ENCODE measurements at places on chromosomes 6 and 20.

- no peak for DNase-seq
These were observed 2.4 kb upstream of the HLA-F start for GRCh38 chr6:29720863-29721262.

DNA sequence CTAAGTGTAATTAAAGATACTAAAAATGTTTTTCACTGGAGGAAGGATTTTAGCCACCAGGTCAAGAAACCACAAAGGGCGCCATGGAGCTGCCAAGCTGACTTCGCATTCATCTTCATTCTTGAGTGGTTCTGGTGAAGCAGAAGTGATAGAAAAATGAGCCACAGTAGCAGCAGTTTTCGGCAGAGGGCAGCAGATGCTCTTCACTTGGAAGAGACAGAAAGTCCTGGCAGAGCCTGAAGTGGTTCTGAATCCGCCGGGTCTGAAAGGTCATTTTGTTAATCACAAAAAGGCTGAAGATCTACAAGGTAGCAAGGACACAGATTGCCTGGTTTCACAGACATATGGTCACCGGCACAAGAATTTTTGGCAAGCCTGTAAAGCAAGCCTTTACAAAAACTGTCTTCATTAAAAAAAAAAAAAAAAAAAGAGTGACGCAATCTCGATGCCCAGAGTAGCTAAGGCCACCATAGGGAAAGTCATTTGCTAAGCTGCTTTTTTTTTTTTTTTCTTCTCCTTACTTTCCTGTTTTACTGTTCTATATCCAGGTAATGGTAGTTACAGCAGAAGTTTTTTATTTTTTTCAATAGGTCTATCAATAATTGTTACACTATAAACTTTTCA lies 345.1 kb upstream of the AGPAT4 start:
- no peak for DNase-seq

DNA sequence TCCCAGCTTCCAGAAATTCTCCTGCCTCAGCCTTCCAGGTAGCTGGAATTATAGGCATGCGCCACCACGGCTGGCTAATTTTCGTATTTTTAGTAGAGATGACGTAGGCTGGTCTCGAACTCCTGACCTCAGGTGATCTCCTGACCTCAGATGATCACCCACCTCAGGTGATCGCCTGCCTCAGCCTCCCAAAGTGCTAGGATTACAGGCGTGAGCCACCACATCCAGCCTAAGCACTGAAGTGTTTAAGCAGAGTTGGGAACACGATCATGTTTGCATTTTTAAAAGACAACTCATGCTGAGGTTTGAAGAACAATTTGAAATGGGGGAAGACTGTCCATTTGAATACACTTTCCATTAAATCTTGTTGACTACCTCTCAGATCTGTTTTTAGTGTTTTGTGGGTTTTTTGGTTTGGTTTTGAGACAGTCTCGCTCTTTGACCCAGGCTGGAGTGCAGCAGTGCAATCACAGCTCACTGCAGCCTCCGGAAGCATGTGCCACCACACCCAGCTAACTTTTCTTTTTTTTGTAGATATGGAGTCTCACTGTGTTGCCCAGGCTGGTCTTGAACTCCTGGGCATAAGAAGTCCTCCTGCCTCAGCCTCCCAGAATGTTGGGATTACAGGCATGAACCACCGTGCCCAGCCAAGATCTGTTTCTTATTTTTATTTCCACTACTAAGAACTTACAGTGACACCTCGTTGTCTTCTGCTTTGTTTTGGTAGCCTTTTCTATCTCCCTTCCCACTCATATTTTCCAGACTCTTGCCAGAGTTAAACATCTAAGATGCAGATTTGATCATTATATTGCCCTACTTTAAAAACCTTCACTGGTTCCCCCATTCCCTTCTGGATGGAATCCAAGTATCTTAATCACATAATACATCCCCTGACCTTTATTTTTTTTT lies 5.5 kb downstream of the CASP8AP2 start:
- DNase-seq = no peak

DNA sequence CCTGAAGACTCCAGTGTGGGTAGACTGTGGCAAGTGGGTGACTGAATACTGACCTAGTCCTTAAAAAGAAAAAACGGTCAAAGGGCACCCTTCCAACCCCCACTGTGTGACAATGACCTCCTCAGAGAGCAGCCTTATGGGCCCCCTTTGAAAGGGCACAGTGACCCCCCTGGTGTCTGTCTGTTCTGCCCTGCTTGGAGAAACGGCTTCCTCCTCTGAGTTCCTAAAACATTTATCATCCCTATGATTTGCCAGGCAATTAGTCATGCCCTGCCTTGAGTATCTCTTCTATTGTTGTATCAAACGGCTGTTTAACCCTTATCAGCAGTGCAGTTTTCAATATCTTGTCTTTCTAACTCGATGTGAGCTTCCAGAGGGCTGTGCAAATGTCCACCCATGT lies 21.0 kb upstream of the STX16 start:
- DNase-seq = no peak

- DNase-seq = no peak
These were observed 24.9 kb upstream of the SULF2 start for GRCh38 chr20:47810116-47810677.

DNA sequence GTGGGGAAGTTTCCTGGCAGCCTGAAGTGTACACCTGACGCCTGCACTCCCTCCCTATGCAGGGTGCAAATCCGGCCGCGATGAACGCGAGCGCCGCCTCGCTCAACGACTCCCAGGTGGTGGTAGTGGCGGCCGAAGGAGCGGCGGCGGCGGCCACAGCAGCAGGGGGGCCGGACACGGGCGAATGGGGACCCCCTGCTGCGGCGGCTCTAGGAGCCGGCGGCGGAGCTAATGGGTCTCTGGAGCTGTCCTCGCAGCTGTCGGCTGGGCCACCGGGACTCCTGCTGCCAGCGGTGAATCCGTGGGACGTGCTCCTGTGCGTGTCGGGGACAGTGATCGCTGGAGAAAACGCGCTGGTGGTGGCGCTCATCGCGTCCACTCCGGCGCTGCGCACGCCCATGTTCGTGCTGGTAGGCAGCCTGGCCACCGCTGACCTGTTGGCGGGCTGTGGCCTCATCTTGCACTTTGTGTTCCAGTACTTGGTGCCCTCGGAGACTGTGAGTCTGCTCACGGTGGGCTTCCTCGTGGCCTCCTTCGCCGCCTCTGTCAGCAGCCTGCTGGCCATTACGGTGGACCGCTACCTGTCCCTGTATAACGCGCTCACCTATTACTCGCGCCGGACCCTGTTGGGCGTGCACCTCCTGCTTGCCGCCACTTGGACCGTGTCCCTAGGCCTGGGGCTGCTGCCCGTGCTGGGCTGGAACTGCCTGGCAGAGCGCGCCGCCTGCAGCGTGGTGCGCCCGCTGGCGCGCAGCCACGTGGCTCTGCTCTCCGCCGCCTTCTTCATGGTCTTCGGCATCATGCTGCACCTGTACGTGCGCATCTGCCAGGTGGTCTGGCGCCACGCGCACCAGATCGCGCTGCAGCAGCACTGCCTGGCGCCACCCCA lies 1.2 kb downstream of the GPR6 start:
- DNase-seq = no peak

GRCh38 chr6:36242626-36243025 lies 27.2 kb upstream of the PNPLA1 start:
- DNase-seq = no peak

DNA sequence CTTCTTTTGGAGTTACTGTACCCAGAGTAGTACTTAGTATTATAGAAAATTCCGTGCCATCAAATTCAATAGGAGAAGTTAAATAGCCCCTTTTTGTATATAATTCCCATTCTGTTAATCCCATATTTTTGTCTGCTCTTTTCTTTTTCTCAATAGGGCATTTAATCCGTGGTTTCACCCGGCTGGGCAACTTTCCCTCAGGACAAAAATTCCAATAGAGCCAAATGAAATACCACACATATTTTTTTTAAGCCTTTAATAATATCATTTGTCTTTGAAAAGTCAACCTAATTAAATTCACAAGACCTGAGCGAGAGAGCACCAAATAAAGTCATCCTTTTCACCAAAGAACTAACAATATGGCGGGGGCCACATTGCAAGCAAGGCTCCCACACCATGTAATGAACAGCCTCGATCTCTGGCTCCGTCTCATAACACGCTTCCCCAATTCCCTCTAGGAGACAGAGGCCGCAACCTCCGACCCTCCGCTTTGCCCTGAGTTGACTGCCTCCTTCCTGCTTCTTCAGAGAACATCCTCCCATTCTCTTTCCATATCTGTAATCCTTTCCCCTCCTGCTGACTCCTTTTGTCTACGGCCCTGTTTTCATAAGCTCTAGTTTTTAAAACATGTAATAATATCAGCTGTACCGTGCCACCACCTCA lies 13.6 kb downstream of the NHSL1 start:
- no peak for DNase-seq

GRCh38 chr6:2360126-2360525 lies 114.7 kb upstream of the GMDS start:
- no peak for DNase-seq

GRCh38 chr6:29708432-29709179 lies 14.6 kb upstream of the HLA-F start:
- no peak for DNase-seq

- no peak for DNase-seq
These were observed 13.8 kb upstream of the RBM38 start for GRCh38 chr20:57377350-57377749.

GRCh38 chr20:42974347-42974746 lies 215.4 kb downstream of the PTPRT start:
- no peak for DNase-seq

DNA sequence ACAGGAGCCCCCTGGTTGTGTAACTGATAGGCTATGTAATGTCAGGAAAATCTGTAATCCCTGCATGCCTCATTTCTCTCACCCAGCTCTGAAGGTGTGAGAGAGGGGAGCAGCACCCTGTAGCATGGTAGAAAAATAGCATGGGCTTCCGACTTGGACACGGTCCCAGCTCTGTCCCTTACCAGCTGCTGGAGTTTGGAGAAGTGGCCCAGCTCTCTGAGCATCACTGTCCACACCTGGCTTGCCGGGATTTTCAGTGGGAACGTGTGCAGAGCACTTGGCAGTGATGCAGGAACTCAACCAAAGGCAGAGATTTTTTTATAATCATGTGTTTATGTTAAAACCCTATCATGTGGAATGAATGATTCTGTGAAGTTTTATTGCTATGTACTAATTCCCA lies 34.6 kb downstream of the STK35 start:
- no peak for DNase-seq

DNA sequence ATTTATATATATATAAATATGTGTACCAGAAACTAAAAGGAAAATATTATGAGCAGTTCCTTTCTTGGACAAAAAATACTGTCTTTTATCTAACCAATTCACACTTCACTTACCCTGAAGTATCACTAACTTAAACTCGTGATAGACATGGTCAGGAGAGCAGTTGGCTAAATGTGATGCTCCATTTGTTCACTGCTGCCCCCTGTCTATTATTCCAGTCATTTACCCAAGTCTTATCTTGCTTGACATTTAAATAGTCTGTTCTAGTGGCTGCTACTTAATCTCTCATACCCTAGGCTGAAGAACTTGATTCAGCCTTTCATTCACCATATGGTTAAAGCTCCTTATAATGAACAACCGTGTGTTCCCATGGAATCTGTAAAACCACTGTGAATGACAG lies 789.6 kb upstream of the EYS start:
- DNase-seq = no peak

DNA sequence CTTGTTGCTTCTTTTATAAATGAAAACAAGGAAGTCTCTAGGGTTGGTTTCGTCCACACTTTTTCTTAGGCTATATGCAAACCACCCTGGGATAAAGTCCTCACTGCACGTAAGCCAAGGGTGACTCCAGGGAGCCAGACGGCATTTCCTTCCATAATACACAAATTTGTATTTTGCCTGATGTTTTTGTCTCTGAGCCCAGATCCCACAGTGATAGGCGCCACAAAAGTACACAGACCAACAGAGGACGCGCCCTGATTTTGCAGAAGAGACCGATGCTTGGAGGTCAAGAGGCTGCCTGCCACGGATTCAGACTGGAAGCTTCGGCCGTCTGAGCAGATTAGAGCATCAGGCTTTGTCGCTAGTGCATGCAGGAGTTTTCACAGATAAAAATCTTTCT lies 22.8 kb downstream of the FOXQ1 start:
- DNase-seq = no peak

DNA sequence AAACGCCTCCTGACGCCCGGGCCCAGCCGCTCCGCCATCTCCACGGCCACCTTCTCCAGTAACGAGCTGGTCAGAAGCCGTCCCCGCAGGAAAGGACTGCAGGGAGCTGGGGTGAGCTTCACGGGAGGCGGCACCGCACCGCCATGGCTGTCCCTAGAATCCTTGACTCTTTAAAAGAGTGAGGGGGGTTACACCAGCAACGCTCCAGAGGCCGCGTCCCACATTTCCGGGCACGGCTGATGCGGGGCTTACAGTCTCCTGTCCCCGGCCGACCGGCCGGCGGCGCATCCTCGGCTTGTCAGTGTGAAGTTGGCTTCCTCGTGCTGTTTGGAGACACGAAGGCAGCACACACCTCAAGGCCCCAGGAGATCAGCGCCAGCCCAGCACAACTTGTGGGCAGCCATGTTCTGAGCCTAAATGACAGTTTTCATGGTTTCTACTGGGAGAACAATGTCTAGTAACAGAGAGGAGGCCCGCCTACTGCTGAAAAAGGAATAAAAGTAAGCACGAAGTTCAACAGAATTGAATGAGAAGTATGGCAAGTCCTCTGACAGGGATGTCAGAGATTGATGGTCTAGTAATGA lies 30.4 kb downstream of the SLC2A4RG start:
- DNase-seq = no peak

GRCh38 chr6:14147891-14148290 lies 30.3 kb downstream of the CD83 start:
- no peak for DNase-seq

- DNase-seq = no peak
These were observed 30.8 kb upstream of the IER3 start for GRCh38 chr6:30775104-30775503.

DNA sequence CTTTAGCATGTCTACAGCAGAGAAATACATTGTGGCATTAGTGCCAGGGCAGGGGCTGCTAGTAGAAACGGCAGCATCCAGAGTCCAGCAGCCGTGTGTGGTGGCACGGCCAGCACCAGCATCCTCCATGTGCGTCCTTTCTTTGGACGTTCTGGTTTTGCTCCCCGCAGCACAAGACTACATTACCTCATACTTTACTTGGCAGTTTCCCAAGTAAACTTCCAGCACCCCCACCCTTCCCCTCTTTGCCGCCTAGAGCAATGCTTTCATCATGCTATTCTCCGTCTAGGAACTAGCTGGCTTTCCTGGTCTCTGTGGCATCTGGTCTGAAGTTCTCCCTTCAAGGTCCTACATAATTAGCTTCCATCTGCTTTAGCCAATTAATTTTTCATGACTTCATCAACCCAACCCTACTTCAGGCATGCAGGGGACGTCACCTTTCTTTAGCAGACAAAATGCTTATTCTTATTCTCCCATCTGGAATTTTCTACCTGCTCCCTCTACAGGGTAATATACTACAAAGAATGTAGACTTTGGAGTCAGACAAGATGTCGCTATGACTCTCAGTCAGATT lies 67.6 kb downstream of the BLOC1S5 start:
- no peak for DNase-seq

DNA sequence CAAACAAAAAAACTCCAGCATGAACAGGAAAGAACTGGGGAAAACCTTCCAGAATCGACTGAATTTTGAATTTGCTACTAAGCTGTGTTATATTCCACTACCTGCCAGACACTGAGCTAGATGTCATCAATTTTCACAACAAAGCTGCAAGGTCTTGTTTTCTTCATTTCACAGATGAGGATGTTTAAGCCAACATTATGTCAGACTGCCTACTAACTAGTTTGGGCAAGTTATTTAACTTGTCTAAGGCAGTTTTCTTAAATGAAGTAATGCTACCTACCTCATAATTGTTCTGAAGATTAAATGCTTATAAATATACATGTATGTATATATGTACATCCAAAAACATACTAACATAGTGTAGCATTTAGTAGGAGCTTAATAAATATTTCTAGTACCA lies 144.4 kb downstream of the MMS22L start:
- DNase-seq = no peak

Measured in GM12892 (cell line).